Heart right ventricle (tissue), 16 donors: ENCODE measurements at places on chromosomes 2 and 18. TPM values are rescaled to one million over a fixed set of nuclear protein-coding genes. Genes with fewer than 3 reads are reported as not detected.
A peak's percentile ranks its signal among the peaks of the same experiment; 100 is the strongest.

GRCh38 chr18:59055345-59056032 is 84.2 kb upstream of the SEC11C start:
- no peak for DNase-seq

- DNase-seq: no peak
These were observed 6.0 kb upstream of the SLC35F6 start for GRCh38 chr2:26757873-26758789.

Gene GREB1
- total RNA-seq: 10.2 TPM

Gene IL1R2
- 2.4 TPM for total RNA-seq

DNA sequence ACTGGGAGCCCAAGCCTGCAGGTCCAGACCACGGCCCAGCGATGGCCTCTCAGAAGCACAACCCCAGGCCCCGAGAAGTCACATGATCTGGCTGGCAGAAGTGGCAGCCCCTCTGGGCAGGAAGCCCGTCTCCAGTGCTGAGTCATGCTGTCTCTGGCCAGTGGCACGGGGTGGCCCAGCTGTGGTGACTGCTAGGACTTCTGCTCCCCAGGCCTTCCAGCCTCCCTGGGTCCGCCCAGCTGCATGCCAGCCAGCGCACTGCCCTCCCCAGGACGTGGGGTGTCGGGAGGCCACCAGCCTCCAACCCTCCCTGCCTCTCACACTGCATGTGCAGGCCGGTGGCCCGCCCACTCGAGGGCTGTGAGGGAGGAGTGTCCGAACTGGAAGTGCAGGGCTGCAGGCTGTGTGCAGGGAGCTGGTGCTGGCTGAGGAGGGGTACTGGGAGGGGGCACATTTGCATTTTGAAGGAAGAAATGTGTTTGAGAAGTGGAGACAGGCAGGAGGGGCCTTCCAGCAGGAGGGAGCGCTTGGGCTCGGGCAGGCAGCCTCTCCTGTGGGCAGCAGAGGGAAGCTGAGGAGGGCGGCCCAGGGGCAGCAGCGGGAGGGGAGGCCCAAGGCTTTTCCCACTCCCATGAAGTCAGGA is 17.0 kb upstream of the HPCAL1 start:
- DNase-seq: peak; percentile 78

DNA sequence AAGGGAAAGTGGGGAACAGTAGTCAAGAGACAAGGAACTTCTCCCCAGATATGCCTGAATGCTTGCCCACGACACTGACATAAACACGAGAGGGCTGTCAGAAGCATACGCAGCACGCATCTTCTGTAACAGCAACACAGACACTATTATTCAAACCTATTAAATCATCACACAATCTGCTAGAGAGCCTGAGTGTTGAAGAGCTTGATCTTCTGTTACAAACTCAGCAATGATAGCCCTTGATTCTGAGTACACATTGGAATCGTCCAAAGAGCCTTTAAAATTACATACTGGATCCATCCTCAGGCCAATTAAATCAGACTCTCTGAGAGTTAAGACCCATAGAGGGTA is 111.6 kb downstream of the ZNF521 start:
- no peak for DNase-seq

Gene LDLRAD4
- total RNA-seq: 26.3 TPM

DNA sequence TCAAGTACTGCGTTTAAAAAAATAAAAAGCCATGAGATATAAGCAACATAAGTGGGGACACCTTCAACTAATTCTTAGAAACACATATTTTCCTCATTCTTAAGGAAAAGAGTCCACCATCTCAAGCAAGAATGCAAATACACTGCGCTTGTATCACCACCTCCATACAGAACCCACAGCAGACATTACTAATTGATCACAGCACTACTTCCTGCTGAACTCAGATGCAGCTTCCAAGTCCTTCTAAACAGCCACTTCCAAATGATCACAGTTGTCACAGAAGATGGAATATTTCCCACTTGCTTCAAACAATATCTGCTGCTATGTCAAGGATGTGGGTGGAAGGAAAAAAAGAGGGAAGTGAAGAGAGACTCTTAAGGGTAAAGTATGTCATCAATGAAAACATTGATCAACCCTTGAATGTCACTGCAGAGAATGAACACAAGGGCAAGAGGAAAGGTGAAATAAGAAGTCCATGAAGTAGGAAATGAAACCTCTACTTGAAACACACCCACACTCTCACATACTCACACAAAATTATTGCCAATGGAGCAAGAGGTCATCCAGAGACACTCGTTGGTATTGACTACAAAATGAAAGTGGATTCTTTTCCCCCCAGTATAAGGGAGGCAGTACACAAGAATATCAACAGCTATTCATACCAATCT is 22.1 kb downstream of the TGFA start:
- DNase-seq: no peak

GRCh38 chr2:126776692-126777619 is 121.0 kb downstream of the GYPC start:
- peak; percentile 79 for DNase-seq

DNA sequence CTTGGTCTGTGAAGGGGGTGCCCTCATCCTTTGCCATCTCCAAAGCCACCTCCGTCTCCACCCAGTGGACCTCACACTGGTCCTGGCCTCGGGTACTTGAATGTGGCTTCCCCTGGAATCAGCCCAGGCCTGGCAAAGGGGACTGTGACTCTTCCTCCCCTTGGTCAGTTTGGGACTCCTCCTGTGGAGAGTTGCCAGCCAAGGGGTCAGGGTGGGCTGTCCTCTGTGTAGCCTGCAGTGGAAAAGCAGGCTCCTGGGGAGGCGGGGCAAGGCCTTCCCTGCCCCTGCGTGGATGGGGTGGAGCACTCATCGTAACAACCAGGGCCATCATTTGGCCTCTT is 59.8 kb downstream of the INHBB start:
- DNase-seq: no peak
